Stimulated activated CD4-positive, alpha-beta T cell treated with anti-CD3 and anti-CD28 coated beads, Interleukin-2, amount 100 ng/mL, for 4 hours (primary cell): ENCODE measurements at places on chromosomes 6 and 20.

DNA sequence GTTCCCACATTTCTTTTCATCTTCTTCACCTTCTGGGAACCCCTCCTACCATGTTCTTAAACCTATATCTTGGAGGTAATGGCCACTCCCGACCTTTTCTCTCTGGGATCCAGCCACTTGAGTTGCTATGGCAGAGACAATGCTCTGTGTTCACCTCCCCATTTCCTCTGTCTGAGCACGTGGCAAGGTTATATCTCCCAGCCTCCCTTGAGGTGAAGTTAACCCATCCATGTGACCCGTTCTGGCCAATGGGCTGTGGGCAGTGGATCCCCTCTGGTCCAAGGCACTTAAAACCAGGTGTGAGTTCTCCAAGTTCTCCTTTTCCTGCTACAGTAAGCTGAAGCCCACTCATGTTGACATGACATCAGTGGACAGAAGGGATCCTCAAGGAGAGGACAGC, 261.4 kb downstream of the LRFN2 start:
- DNase-seq, result no peak

DNA sequence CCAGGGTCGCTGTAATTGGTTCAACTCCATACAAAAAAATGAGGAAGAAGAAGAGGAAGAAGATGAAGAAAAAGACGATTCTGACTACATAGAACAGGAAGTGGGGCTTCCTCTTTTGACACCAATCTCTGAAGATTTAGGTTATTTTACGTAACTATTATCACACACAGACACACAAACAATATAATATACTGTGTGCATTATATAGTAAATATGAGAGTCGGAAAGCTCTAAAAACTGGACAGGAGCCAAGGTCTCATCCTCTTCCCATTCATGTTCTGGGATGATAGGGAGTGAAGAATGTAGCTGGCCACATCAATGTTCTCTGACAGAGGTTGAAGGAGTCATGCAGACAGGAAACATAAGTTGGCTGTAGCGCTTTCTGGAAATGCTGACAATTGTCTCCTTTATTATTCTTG, 13.3 kb downstream of the RSPH4A start:
- no peak for DNase-seq

DNA sequence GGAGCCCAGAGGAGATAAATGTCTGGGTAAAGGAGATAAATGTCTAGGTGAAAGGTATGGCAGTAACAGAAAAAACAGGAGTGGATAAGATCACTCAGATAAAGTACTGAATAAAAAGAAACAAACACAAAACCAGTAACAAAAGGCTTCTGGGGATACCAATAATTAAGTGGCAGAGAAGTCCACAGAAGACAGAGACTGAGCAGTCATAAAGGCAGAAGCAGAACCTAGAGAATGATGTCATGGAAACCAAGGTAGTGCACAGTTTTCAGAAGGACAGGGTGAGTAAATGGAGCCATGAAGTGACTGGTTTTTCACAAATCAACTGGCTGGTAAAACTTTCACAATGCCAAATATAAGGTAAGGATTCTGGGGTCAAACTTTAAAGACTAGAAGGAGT, 80.9 kb upstream of the PLN start:
- DNase-seq, result no peak

- DNase-seq, result no peak
Observed at GRCh38 chr6:9062596-9062995, 627.3 kb upstream of the SLC35B3 start.

DNA sequence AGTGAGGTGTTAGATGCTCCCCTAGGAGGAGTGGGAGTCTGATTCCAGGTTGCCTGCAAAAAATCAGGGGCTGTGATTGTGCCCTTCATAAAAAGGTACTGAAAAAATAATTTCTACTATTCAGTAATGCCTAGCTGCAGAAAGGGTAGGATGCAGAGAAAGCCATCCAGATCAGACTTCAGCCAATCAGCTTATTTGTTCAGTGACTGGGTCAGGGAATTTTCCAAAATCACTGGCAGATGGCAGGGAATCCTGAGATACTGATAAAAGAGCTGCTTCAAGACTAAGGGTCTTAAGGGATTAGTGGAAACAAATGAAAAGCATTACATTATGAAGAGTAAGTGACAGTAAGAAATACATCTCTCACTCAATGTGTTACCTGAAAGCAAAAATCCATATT, 42.8 kb upstream of the MTRF1L start:
- DNase-seq, result no peak

- no peak for DNase-seq
Observed at GRCh38 chr6:79776076-79776475, 144.9 kb downstream of the SH3BGRL2 start.
